Right kidney (tissue), 9 donors: ENCODE measurements at places on chromosomes 11 and 22.
A peak's percentile ranks its signal among the peaks of the same experiment; 100 is the strongest.

DNA sequence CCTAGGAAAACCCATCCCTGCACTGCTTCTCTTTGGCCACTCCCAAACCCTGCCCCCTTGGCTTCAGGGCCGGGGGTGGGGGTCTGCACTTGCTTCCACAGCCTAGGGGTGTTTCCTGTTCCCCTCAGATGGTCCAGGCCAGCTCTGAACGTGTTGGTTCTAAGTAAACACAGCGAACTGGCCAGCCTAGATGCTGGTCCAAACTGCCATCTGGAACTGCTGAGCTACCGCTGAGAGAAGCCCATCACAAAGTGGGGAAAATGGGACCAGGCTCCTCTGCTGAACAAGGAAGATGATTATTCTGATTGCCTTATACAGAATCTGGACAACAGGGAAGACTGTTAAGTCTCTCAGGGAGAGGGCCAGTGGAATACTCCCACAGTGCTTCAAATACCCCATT is 23.5 kb upstream of the YPEL1 start:
- no peak for DNase-seq

GRCh38 chr11:57081356-57081755 is 92.6 kb downstream of the OR5AK2 start:
- DNase-seq = no peak

DNA sequence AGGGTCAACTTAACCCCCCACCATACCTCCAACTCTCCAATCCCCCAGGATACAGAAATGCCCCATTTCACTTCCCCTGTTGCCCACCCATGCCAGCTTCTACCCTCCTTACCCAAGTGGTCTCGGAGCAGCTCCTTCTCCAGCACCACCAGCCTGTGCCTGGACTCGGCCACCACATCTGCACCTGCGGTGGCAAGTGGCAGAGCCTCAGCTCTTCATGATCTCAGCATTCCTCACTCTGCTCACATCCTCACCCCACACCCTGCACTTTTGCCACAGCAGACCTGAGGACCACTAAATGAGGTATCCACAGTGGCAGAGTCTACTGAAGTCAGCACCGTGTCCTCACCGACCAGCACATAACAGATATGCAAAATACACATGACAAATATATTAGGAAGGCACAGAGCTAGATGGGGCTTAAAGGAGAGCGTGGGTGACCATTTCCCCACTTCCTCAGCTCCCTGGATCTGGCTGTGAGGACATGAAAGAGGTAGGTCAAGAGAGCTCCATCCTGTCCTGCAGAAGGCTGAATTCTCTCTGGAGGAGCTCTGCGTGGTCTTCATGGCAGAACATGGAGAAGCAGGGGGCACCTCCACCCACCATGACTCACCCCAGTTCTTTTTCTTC is 9.7 kb downstream of the NHERF4 start:
- no peak for DNase-seq

- no peak for DNase-seq
These were observed 34.1 kb downstream of the YPEL1 start for GRCh38 chr22:21701384-21701971.

GRCh38 chr22:31653944-31654343 is 8.1 kb downstream of the PISD start:
- no peak for DNase-seq

DNA sequence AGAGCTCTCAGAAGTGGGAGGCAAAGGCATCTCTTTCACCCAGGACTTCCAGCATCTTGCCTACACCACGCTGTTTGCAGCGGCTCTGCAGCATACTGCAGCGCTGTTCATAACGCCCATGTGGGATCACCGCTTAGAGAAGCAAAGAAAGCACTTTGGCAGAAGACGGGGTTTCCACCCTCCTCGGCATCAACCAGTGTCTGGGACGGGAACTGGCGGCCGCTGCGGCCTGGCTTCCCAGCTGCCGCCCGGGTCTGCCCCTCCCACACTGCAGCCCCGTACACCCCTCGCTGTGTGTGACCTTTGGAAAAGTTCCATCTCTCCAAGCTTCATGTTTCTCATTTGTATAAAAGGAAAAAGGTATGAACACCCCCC is 545 bp upstream of the TIRAP start:
- DNase-seq = no peak

GRCh38 chr11:33362051-33362910 is 105.1 kb downstream of the HIPK3 start:
- no peak for DNase-seq

DNA sequence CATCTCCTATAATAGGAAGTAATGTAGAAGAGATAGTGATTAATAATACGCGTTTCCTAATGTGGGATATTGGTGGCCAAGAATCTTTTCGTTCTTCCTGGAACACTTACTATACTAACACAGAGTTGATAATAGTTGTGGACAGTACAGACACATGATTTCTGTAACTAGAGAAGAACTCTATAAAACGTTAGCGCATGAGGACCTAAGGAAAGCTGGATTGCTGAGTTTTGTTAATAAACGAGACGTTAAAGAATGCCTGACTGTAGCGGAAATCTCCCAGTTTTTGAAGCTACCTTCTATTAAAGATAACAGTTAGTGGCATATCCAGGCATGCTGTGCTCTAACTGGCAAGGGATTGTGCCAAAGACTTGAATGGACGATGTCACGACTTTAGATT is 83.3 kb downstream of the GGT1 start:
- no peak for DNase-seq

DNA sequence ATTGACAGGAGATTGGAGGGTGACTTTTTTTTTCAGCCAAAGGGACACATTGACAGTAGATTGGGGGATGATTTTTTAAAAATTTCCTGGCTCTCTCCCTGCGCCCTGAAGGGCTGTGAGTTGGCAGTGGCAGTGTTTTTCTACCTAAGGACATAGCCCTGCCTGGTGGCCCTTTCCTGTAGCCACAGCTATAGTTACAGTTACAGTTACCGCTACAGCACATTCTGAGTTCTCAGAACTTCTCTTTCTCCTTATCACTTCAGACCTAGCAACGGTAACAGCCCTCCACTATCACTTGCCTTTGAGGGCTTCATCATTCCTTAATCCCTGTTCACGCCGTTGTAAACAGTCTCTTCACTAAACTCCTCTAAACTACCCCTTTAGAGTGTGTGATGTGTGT is 684 bp downstream of the MRGPRX2 start:
- no peak for DNase-seq

GRCh38 chr11:73147771-73148681 is 5.9 kb upstream of the FCHSD2 start:
- no peak for DNase-seq

DNA sequence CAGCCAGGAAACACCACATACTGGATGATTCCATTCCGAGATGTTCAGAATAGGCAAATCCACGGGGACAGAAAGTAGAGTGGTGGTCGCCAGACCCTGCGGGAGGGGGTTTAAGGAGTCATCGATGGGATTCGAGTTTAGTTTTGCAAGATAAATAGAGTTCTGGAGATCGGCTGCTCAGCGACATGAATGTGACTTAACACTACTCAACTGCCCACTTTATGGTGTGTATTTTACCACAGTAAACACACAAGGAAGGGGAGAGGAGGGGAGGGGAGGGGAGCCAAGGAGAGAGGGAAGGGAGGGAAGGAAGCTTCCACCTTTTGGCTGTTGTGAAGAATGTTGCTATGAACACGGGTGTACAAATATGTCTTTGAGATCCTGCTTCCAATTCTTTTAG is 10.4 kb upstream of the ARHGAP8 start:
- DNase-seq = no peak

DNA sequence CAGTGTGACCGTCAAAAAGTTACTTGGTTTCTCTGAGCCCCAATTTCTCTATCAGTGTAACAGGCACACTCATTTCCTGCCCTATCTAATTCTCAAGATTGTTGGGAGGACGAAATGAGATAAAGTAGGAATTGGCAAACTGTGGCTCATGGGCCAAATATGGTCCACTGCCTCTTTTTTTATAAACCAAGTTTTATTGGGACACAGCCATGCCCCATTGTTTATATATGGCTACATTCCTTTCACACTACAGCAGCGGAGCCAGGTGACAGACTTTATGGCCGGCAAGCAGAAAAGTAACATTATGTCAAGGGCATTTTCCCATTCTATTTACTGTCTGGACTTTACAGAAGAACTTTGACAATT is 116.7 kb upstream of the TIMP3 start:
- no peak for DNase-seq

DNA sequence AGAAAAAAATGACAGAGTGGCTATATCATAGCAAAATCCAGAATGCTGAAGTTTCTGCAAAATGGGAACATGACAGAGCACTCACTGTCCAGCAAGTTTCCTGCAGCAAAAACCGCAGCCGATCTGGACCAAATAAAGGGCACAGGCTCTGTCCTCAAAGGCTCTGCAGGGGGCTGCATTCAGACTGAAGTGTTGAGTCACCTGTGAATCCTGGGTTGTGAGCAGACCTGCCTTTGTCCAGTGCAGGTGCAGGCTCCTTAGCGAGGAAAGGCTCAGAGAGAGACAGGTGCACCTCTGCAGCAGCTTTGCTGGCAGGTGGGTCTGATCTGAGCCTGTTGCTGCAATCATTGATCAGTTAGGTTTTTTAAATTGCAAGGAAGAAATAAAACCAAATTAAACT is 29.3 kb upstream of the NFAM1 start:
- no peak for DNase-seq

DNA sequence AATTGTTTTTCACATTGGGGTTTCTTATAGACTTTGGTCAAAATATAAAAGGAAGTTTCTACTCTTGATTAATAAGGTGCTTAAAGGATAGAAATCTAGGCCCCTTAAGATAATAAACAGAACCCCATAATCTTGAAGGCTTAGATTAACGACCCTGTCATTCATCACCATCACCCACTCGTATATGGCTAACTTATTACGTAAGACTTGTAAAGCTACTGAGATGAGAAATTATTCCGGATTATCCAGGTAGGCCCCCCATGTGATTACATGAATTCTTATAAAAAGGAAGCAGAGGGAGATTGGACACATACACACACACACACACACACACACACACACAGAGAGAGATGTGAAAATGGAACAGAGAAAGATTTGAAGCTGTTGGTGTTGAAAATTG is 1489.2 kb upstream of the TENM4 start:
- DNase-seq = no peak

- no peak for DNase-seq
These were observed 573.6 kb downstream of the BUD13 start for GRCh38 chr11:116199182-116199581.

GRCh38 chr11:68763181-68763721 is 11.9 kb upstream of the TESMIN start:
- DNase-seq = no peak

GRCh38 chr22:48054596-48054995 is 1292.1 kb downstream of the TBC1D22A start:
- DNase-seq = no peak

GRCh38 chr11:14588681-14589080 is 54.9 kb upstream of the PDE3B start:
- no peak for DNase-seq

DNA sequence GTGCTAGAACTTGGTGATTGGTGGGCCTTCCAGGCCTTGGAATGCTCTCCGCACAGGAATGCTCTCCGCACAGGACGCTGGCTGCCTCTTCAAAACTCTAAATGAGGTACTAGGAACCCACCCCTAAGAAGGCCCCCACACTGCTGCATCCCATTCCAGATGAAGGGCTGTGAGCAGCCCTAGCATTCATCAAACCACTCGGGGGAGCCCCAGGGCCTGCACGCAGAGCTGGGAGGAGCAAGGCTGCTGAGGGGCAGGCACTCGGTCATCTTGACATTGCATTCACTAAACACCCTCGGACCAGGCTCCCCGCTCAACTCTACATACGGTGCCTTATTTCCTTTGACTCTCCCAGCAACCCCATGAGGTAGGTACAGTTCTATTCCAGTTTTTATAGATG is 49.2 kb upstream of the EMID1 start:
- no peak for DNase-seq

DNA sequence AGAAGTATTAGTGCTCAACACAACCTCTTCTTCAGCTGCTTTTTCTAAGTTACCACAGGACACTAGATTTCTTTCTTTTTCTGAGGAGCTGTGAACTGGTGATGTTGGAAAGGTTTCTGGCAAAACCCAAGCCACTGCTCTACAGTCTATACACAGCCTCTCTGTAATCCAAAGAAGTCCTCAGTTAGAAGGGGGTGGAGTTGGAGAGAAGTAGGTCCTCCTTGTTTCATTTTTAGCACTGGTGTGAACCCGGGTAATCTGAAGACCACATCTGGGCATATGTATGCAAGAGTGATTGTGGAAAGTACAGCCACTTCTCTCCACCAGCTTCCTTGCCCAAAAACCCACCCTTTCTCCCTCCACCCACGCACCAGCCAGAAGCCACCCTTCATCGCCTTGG is 1168.1 kb downstream of the LRRC4C start:
- no peak for DNase-seq

DNA sequence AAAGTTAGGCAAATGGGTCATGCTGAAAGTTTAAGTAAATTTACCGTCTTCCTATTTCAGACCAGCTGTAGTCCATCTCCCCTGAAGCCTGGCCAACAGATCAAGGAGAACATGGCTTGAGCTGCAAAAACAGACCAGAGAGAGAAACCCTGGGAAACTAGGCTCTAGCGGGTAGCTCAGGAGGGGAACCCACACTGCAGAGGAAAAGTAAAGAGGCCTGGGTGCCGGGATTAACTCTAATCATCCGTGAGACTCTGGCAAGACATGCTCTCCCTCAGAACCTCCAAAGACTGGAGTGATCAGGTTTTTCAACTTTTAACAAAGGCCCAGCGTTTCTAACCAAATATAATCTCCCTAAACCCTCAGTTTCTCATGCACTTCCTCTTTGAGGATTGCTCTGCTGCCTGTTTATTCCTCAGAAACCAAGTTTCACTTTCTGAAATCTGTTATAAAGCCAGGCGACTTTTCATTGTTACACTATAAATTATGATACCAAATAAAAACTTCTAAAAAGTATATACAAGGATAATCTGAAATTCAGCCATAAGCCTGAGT is 67.5 kb downstream of the GAB2 start:
- DNase-seq = peak; percentile 49

- no peak for DNase-seq
These were observed 39.0 kb downstream of the BMAL1 start for GRCh38 chr11:13316528-13316961.

GRCh38 chr11:75142714-75143419 is 8.0 kb upstream of the SLCO2B1 start:
- no peak for DNase-seq

DNA sequence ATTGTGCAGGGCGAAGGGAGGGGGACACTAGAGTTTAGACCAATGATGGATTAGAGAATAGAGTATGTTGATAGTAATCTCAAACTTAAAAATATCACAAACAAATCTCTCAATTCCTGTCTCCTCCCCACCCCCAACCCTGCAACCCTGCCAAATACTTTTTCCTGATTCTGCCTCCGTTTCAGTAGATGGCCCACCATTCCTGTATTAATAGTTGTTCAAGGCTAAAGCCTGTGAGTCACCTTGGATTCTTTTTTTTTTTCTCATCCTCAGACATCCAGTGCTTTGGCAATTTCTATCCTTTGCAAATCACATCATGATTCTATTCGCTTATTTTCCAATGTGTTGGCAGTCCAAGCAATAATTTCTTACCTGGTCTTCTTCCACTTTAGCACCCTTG is 207.9 kb downstream of the DYNC2H1 start:
- DNase-seq = no peak

DNA sequence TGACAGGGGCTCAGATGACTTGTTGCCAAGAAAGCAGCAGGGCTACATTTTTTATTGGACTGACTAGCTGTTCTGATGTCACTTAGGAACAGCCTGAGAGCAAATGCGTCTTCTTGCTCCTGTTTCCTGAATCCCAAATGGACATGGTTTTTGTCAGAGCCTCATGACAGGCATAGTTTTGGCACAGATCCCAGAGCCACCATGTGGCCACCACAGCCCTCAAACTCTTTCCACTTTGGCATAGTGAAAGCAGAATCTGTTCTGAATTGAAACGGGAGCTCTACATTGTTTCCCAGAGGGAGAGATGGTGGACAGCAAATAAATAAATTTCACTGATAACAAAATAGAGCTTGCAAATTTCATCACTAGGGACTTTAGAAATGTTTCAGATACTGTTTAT is 222.2 kb downstream of the C11orf87 start:
- no peak for DNase-seq
